ENCODE measurements at places on chromosomes 3 and 15.

DNA sequence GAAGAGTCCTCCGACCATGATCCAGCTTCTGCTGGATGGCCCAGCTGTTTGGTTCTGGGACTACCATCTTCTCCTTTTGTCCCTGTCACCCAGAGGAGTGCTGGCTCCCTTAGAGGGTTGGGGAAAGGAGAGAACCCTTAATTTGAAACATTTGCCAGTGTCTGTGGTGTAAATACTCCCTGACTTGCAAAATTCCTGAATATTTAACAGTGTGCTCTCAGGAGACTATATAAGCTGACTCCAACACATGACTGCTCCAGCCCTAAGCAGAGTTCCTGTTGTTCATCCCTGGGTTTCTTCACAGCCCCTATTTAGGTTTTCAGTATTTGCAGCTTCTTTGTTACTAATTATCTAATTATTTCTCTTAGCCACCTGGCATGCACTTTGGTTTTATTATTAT, 133.1 kb downstream of the CPNE4 start:
- DNase-seq: no peak

GRCh38 chr3:173599673-173600072, 202.1 kb downstream of the NLGN1 start:
- DNase-seq: no peak

- DNase-seq: peak; percentile 53
These were observed 274.1 kb downstream of the OTOL1 start for GRCh38 chr3:161770484-161771386.

DNA sequence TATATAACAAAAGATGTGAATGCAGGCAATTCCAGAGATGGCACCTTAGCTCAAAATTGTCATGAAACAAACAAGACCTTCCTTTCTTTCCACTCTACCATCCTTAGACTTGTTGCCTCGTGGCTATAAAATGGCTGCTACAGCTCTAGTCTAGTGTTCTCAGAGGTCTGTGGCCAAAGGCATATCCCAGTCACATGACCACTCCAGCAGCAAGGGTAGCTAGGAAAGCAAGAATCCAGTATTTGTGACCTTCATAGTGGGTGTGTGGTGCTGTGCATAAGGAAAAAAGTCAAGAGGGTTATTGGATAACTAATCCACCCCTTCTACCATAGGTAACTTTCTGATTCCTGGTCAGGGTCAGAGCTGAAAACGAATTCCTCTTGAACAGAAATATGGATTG, 27.1 kb upstream of the LIPC start:
- no peak for DNase-seq

DNA sequence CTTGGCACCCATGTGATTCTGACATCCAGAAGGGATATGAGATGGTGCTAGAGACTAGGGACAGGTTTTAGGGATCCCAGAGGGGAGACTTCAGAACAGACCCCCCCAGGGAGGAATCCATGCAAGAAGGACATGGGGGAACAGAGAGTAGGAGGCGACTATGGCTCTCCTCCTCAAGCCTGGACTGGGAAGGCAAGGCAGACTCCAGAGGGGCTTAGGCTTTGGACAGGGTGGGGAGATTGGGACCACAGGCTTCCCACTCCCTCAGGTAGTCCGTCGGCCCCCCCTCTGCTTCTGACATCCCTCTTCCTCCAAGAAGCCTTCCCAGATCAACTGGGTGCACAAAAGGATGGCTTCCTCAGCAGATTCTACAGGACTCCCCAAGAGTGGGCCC, 3.0 kb upstream of the VIPR1 start:
- no peak for DNase-seq

DNA sequence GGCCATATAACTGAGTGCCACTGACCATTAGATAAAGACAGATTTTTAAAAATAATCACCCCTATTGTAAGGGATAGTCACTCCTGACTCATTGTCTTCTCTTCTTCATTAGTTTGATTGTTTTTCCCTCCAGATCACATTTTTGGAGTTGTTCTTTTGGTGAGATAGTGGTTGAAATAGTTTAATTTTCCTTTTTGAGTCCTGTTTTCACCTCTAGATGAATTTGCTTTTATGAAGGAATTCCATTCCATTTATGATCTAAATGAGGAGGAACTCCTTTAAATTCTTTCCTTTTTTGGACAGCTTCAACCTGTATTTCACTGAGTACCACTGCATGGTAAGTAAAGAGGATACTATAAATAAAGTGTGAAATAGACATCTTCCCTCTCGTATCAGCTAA, 112.4 kb downstream of the GREM1 start:
- DNase-seq: no peak

- peak; percentile 7 for DNase-seq
These were observed 476.9 kb downstream of the MECOM start for GRCh38 chr3:169186596-169186995.

- DNase-seq: no peak
These were observed 168.1 kb upstream of the LRRN1 start for GRCh38 chr3:3631114-3631513.
